ENCODE measurements at places on chromosomes 7 and 10.

GRCh38 chr10:78857193-78857592 is 211.6 kb upstream of the ZMIZ1 start:
- DNase-seq = no peak

DNA sequence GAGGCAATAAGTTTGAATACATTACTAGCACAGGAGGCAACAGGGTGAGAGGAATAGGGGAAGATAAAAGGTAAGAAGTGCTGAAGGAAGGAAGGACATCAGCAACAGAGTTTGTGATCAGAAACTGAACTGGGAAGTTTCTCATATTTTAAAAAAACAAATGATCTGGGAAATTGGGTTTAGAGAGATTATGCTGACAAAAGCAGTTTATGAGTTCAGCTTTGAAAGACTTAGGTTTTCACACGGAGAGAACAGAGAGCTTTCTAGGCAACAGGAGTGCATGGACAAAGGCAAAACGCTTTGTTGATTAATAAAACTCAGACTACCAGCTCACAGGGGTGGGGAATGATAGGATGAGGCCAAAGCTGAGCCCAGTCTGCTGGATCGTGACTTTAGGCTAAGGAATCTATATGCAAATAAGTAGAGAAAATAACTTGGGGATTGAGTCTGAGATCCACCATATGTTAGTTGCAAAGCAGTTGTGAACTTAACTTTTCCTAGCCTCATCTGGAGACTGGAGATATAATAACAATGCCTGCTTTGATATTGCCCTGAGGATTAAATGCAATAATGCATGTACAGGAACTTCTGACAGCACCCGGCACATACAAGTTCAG is 4.2 kb downstream of the OSBPL3 start:
- DNase-seq = no peak

- no peak for DNase-seq
Observed at GRCh38 chr10:82313401-82313800, 438.4 kb downstream of the NRG3 start.

DNA sequence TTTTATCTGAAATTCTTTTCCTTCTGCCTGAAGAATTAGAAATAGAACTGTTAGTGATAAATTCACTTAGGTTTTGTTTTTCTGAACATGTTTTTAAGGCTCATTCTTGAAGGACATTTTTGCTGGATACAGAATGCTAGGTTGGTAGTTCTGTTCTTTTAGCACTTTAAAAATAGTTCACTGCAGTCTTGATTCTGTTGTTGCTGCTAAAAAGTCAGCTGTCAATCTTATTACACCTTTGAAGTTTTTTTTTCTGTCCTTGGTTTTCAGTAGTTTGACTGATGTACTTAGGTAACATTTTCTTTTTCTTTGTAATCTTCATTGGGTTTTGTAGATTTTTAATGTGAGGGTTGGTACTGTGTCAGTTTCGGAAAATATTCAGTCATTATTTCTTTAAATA is 48.7 kb downstream of the C1GALT1 start:
- no peak for DNase-seq

GRCh38 chr10:71234970-71235685 is 22.8 kb downstream of the UNC5B start:
- DNase-seq = peak; percentile 84

DNA sequence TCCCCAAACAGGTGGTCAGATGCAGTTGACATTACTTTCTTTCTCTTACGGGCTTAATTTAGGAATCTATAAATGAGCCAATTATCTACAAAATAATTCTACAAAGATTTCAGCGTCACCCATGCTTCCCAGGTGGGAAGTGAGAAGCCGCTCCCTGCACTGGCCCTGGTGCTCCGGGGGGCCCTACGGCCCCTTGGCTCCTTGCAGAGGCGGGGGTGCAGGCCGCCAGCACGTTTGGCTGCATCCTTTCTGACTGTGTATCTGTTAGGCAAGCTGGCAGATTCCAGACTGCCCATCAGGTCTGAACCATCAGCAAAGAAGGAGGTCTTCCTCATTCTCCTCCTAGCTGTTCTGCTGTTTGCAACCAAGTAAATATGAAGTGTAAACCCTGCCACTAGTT is 16.3 kb downstream of the VWC2 start:
- no peak for DNase-seq

- DNase-seq = no peak
Observed at GRCh38 chr7:16891874-16892643, 10.3 kb upstream of the AGR3 start.

DNA sequence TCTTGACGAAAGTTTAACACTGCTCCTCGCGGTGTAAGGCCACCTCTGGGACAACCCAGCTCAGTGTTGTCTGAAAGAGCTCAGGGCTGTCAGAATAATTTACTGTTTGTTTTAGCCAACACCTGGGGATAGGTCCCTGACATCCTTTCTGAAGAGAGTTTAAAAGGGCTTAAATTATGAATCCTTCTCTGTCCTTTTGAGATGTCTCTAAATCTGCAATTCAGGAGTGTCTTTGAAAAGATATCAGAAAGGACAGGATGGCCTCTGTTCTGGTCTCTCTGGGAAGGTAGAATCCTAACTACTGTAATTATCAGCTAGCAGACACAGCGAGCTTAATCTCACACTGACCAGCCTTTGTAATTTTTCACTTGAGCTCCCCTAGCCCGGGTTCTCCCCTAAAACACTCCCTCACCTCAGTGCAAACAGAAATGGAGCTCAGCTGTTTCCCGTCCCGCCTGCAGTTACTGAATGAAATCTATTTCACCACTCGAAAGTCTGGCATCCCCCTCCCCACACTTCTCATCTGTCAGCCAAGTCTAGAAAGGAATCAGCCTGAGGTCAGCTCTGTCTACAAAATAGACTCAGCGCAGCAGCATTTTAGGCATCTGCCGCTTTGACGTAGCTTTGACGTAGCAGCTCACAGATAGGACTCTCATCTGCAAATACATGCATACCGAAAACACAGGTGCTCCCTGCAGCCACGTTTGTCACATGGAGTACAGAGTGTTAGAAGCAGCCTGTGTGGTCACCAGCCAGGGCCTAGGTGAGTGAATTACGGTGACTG is 4.8 kb downstream of the DYNC2I1 start:
- no peak for DNase-seq
